ENCODE measurements at places on chromosomes 6 and 20. TPM values are rescaled to one million over a fixed set of nuclear protein-coding genes. Genes with fewer than 3 reads are reported as not detected.

Gene DOK5
- total RNA-seq: 20.7 TPM

Gene FAM229B
- 35.7 TPM for total RNA-seq

Gene MDFI
- total RNA-seq: 0.55 TPM

Gene PDYN
- total RNA-seq: not detected

Gene ARFGEF2
- 47.1 TPM for total RNA-seq

Gene TREML2
- total RNA-seq: not detected

Gene TMEM63B
- total RNA-seq: 37.0 TPM

Gene NPEPL1
- total RNA-seq: 25.2 TPM

Gene TRIM15
- not detected for total RNA-seq
